ENCODE measurements at places on chromosomes 5 and 9.
A peak's percentile ranks its signal among the peaks of the same experiment; 100 is the strongest.

DNA sequence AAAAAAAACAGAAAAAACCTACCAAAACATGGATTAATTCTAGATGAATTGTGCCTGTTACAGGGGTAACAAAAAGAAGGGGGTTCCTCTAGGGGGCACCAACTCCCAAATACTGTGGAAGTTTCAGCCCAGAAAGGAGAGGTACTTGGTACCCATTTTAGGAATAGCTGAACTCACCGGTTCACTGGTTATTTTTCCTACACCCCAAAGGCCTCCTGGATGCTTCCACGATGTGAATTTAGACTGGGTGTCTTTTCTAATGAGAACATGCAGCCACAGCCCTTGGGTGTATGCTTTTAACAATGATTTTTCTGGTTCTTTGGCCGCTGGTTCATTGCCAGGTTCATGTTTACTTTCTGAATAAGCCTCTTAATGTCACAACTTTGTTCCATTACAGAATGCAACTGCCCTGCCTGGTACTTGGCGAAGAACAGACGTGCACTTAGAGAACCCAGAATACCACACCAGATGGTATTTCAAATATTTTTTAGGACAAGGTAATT, 46.7 kb downstream of the GARNL3 start:
- peak; percentile 4 for DNase-seq

- DNase-seq, result no peak
These were observed 821.8 kb upstream of the DMAC1 start for GRCh38 chr9:8621416-8621815.

GRCh38 chr5:26843677-26844076, 194.7 kb downstream of the CDH9 start:
- no peak for DNase-seq

- no peak for DNase-seq
These were observed 1.0 kb upstream of the MINAR2 start for GRCh38 chr5:129746876-129747275.

- DNase-seq, result no peak
These were observed 23.6 kb downstream of the COL15A1 start for GRCh38 chr9:98967257-98967656.

- DNase-seq, result no peak
These were observed 627.9 kb upstream of the RORB start for GRCh38 chr9:73869264-73869663.

GRCh38 chr5:167533814-167534795, 757.3 kb upstream of the WWC1 start:
- DNase-seq, result no peak

DNA sequence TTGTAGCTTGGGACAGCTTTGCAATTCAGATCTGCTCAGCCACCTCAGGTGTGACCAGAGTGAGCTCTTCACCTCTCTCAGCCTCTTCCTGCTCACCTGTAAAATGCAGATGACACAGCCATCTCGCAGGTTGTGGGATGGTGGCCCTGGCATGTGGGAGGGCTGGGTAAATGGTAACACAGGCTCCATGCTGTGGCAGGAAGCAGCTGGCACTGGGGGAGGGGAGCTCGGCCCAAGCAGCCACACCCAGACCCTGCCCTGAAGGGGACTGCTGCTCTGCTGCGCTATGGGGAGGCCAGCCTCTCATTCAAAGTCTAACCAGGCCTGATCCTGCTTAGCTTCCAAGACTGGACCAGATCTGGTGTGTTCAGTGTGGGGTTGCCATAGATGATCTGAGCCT, 24.1 kb downstream of the PHF2 start:
- DNase-seq, result no peak

DNA sequence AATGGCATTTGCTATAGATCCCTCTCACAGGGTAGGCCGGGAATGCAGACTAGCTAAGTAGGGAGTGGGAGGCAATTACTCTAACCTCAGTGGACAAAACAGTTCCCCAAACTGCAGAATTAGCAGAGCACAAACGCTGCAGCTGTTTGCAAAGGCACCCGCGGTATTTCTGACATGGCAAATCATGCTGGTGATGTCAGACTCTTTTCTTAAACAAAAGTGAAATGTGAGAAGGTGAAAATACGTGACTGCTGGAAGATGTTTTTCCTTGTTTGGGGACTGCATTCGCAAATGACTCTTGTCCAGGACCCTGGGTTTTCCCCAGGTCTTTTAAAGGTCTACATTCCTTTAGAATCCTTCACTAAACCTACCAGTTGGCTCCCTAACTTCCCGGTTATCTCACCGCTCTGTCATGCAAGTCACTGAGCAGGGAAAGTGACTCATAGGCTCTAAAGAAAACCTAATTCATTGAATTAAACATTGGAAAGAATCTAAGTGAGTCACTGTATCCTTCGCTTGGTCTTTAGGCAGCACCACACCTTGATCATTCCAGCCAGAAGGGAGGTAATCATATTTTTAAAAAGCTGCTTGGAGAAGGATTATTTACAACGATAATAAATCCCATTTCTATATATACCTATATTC, 91.5 kb upstream of the DNAH5 start:
- peak; percentile 54 for DNase-seq

DNA sequence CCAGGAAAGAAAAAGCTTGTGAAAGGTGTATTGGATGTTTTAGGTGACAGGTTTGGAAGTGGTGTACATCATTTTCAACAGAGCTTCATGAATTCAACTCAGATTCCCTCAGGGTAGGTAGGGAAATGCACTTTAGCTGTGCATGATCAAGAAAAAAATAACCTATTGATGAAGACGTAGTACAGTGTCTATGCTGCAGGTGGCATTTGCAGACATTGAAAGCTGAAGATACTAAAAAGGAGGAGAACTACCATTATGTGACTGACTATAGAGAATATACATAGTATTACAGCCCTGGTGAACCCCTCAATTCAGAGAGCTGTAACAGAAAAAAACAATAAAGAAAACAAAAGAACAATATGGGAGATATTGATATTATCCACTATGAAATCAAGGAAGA, 2344.7 kb upstream of the ACO1 start:
- DNase-seq, result no peak

DNA sequence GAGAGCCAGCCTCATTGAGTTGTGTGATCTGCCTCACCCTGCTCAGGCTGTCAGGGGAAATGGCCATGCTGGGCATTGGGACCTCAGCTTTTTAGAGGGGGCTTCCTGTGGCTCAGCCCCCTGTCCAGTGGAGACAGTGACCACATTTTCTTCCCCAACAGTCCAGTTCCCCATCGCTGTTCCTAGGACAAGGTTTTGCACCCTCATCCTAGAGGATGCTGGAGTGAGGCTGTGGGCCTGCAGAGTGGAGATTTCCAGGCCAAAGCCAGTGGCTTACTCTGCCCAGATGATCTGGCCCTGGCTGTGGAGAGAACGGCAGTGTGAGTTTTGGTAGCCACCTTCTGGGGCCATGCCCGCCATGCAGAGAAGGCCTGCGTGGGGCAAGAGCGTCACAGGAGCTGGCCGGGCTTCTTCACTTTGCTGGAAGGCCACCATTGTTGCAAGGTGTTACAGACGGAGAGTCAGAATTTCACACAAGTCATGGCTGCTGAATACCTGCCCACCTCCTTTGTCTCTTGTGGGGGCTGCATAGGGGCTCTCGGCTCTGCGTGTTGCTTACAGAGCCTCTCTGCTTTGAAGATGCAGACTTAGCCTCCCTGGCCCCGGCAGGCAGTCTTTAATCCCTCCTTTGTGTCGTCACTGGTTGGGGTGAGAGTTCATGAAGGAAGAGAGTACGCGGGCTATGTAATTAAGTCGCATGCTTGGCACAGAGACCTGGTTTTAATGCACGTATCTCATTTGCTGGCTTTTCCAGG, 35.2 kb upstream of the PITX1 start:
- peak; percentile 95 for DNase-seq

- no peak for DNase-seq
These were observed 75.4 kb downstream of the NREP start for GRCh38 chr5:111681414-111682120.

DNA sequence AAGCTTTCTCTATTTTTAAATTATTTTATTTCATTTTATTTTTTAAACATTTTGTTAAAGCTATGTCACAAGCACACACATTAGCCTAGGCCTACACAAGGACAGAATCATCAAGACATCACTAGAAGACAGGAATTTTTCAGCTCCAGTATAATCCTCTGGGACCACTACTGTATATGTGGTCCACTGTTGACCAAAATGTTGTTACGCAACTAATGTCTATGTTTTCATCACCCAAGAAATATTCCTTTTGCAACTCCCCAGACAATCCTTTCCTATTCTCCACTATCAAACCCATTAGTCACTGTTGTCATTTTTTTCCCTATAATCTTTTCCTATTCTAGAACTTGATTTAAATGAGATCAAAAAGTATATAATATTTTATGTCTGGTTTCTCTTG, 2371.7 kb upstream of the C9orf72 start:
- DNase-seq, result no peak

- DNase-seq, result no peak
These were observed 24.7 kb downstream of the TBCA start for GRCh38 chr5:77751328-77752023.

GRCh38 chr5:131855452-131855851, 58.6 kb upstream of the FNIP1 start:
- no peak for DNase-seq

GRCh38 chr9:22921742-22922141, 475.1 kb downstream of the DMRTA1 start:
- DNase-seq, result no peak

DNA sequence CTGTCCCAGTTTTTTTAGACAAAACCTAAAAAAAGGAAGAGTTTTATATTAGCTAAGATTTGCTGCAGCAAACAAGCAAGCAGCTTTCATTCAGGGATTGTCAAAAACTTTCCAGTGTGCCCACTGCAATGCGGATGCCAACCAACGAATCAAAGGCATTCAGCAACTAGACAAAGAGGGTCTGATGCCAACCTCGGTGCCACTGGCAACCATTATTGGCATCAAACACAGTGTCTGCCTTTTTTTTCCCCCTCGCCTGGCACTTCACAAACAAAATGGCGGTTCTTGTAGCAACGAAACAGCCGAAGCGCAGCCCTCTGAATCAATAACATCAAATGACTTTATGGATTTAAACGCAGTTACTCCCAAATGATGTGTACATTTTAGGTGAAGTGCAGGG, 10.4 kb downstream of the NFIB start:
- no peak for DNase-seq

- DNase-seq, result no peak
These were observed 195.1 kb downstream of the PCSK5 start for GRCh38 chr9:76085596-76085995.

GRCh38 chr5:146731909-146732659, 146.5 kb downstream of the PPP2R2B start:
- DNase-seq, result no peak

DNA sequence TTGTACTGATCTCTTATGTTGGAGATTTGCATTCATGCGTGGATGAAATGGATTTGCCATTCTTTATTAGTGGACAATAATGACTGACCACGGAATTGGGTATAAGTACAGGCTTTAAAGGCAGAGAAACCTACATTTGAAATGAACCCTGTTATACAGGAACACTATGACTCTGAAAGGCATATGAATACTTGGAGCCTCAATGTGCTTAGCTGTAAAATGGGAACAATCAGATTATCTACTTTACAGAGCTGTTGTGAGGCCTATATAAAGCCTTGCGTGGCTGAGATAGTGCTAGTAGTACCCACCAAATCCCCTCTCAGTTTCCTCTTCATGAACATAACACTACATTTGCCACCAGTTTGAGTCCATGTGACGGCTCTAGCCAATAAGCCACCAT, 18.9 kb upstream of the MGAT1 start:
- no peak for DNase-seq

DNA sequence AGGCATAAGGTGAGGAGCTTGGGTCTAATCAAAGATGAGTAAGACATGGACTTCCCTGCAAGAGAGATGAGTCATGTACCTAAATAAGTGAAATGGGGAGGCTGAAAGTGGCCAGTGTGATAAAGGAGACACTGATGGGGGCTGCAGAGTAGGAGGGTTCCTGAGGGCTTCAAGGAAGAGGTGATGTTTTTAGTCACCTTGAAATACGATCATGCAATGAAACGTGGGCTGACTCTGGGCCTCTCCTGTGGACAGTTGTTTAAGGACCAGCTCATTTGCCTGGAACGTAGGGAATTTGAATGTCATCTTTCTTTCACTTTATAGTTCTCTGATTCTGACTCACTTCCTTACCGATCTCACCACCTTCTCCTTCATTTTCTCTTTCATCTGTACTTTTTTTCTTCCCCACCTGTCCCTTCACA, 49.6 kb upstream of the CPLX2 start:
- no peak for DNase-seq

GRCh38 chr5:143642791-143643190, 169.2 kb upstream of the HMHB1 start:
- no peak for DNase-seq

- no peak for DNase-seq
These were observed 55.6 kb downstream of the PTPDC1 start for GRCh38 chr9:94139672-94140417.

GRCh38 chr5:53613536-53613935, 53.1 kb downstream of the NDUFS4 start:
- DNase-seq, result no peak

DNA sequence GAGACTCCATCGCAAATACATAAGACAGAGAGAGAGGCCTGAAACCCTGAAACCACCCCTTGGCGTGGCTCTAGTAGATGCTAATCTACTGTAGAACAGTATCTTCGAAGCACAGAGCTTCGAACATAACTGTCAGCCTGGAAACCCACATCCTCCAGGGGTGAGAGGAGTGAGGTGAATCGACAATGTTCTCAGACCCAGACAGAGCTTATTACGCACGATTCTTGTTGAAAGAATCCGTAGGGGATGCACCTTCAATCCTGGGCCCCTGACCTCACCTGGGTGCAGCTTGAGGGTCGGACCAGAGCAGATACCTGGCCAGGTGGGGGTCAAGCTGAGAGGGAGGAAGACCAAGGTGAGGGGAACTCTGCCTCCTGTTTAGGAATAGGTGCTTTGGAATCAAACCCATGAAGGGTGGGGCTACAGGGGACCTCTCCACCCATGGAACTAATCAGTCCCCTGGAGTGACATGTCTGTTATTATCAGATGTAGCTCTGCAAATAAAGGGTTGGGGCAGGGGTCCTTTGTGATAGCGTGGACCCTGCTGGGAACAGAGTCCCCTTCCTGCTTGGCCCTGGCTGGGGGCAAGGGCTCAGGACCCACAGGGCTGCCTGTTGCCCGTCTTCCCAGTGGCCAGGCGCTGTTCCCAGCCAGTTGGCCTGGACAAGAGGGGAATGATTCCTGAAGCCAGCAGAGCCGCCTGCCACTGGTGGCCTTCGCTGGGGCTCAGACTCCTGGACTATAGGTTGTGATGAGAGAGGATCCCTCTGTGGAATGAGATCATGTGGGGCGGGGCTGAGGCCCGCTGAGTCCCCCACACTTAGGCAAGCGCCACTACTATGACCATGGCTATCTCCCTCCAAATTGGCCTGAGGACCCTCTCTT, 41.2 kb downstream of the DBH start:
- DNase-seq, result no peak

GRCh38 chr5:15501091-15501791, 1.3 kb downstream of the FBXL7 start:
- DNase-seq, result peak; percentile 57

DNA sequence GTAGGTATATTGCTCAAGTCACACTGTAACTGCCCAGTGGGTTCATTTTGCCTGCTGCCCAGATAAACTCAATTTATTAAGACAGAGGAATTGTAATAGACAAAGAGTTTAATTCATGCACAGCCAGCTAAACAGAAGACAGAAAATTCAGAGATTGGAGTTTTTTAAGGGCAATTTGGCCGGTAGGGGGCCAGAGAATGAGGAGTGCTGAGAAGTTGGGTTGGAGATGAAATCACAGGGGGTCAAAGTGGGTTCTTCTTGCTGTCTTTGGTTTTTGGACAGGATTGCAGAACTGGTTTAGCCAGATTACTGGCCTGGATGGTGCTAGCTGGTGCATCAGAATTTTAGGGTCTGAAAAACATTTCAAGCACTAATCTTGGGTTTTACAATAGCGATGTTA, 20.7 kb upstream of the IL33 start:
- no peak for DNase-seq

GRCh38 chr5:108380531-108381349, 1.2 kb downstream of the FBXL17 start:
- peak; percentile 32 for DNase-seq
